Posterior vena cava (tissue), 2 donors: ENCODE measurements at places on chromosomes 11 and 22. TPM values are rescaled to one million over a fixed set of nuclear protein-coding genes. Genes with fewer than 3 reads are reported as not detected.

MTCH2 gene
- total RNA-seq, result 56.3 TPM

HEPHL1 gene
- not detected for total RNA-seq

VWCE gene
- total RNA-seq, result 1.6 TPM

SLC22A12 gene
- total RNA-seq, result not detected

TMEM191B gene
- total RNA-seq, result 0.62 TPM

DCHS1 gene
- 28.9 TPM for total RNA-seq

OR4D5 gene
- not detected for total RNA-seq

MYEOV gene
- total RNA-seq, result 0.46 TPM

UPK3A gene
- total RNA-seq, result not detected

OR51B2 gene
- not detected for total RNA-seq

OR51V1 gene
- not detected for total RNA-seq

PSMA1 gene
- total RNA-seq, result 112 TPM

NLRP6 gene
- total RNA-seq, result 0.38 TPM

- DNase-seq, result peak; percentile 68
These were observed 41.7 kb downstream of the KCNJ4 start for GRCh38 chr22:38413085-38414008.

GRCh38 chr11:115527534-115528125 is 23.4 kb upstream of the CADM1 start:
- DNase-seq, result no peak

DNA sequence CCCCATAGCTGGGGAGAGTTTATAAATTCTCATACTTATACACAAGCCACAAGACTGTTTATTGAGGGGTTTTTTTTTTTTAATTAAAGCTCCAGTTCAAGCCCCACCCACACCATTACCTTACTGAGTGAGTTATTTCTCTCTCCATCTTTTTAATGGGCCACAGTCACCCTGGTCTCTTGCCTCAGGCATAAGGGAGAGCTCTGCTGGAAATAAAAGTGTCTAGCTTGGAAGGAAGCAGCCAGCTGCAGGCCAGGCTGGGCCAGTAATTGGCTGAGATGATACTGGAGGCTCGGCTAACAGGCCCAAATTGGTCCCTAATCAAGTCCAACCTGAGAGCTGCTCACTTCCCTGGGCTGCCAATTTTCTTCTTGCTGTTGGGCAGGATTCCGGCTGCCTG is 174.1 kb downstream of the INSC start:
- DNase-seq, result no peak

- no peak for DNase-seq
These were observed 34.8 kb downstream of the RELT start for GRCh38 chr11:73411031-73411430.

- no peak for DNase-seq
These were observed 198.0 kb upstream of the PDGFD start for GRCh38 chr11:104361975-104362374.

DNA sequence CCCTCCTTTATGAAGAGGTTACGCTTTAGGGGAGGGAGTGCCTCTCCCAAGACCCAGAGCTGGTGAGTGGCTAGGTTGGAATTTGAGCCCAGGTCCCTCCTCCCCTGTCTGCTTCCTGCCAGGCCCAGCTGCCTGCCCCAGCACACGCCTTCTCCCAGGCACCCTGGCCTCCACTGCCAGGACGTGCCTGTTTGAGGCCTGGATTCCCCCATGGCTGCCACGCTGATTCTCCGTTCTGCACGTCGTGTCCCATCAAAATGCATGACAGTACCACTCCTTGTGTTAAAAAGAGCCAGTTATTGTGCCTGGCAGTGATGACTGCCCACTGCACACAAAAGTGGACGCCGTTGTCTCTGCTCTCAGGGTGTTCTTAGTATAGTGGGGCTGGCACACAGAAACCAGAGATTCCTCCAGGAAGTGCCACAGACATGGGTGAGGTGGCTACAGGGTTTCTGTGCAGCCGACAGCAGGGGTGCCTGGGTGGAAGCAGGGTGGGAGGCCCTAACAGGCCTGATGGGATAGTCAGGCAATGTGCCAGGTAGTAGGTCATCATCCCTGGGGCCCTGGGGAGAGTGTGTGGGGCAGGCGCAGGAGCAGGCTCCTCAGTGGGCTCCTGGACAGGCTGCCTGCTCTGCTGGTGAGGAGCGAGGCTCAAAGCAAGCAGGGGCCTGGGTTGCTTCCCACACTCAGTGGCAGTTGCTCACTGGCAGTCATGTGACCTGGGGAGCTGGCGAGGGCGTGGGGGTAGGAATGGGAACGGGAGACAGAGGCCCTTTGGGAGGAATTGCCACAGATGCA is 24.2 kb downstream of the MED15 start:
- no peak for DNase-seq

GRCh38 chr11:123783536-123783935 is 22.6 kb downstream of the OR6M1 start:
- no peak for DNase-seq

GRCh38 chr22:35835998-35836691 is 118.5 kb downstream of the APOL5 start:
- DNase-seq, result no peak

GRCh38 chr22:50253941-50254340 is 2.9 kb upstream of the HDAC10 start:
- DNase-seq, result no peak

- peak; percentile 89 for DNase-seq
These were observed 972 bp upstream of the TSSC4 start for GRCh38 chr11:2399488-2400068.

DNA sequence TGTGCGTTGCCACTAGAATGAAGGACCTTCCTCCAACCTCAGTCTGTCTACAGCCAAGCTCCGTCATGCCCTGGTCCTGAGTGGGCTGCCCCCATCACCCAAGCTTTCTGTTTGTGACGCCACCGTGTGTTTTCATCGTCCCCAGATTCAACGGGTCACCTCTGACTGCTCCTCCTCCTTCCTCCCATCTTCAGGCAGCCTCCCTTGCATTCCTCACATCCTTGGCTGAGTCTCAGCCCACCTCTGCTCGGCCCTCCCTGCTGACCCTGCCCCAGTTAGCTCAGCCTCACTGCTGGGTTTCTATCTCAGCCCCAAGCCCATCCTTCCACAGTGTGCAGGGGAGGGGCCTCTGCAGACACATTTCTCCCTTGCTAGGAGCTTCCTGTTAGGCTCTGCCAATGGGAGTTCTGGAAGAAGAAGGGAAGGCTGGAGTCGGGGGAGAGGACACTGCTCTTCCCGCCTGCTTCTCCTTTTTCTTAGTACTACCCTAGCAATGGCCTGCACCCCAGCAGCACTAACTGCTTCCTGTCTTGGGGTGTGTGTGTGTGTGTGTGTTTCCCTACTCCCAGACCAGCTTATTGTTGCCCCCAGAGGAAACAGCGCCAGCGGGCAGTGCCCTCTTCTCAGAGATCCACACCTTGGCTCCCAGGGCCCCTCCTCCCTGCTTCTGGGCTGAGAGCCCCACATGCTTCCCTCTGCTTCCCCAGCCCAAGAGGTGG is 5.2 kb downstream of the IFT27 start:
- DNase-seq, result no peak

DNA sequence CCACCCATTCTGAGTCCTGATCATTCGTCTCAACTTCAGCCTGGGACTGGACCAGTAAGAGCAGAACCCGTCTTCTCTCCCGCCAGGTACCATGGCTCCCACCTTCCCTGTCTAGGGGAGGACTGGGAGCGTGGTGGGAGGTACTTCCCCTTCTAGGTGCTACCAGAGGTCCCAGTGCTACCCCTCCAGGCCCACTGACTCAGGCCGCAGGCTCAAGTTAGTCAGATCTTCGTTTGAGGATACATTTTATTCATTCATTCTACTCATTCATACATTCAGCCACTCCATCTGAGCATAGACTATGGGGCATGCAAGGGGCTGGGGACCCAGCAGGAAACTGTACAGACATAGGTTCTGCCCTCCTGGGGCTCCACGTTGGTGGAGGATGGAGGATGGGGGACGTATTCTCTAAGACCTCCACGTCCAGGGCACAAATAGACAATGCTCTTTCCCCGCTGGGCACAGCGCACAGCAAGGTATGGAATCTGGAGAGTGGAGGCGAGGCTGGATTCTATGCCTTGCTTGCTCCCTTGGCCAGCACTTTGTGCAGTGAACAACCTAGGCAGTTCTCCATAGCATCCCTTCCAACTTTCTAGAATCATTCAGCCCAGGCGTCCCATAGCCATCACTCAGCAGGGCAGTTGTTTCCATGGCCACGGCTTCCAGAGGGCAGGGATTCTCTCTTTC is 1.0 kb upstream of the RAB3IL1 start:
- DNase-seq, result peak; percentile 69

DNA sequence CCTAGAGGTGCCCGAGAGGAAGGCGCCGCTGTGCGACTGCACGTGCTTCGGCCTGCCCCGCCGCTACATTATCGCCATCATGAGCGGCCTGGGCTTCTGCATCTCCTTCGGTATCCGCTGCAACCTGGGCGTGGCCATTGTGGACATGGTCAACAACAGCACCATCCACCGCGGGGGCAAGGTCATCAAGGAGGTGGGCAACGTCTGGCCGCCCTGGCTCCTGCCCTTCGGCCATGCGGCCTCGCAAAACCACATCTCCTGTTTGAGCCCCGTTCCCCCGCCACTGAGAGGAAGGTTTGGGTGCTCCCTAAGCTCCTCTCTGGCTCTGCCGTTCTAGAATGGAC is 3.4 kb downstream of the SLC17A6 start:
- no peak for DNase-seq

- no peak for DNase-seq
These were observed 7.1 kb downstream of the EWSR1 start for GRCh38 chr22:29275167-29275566.

DNA sequence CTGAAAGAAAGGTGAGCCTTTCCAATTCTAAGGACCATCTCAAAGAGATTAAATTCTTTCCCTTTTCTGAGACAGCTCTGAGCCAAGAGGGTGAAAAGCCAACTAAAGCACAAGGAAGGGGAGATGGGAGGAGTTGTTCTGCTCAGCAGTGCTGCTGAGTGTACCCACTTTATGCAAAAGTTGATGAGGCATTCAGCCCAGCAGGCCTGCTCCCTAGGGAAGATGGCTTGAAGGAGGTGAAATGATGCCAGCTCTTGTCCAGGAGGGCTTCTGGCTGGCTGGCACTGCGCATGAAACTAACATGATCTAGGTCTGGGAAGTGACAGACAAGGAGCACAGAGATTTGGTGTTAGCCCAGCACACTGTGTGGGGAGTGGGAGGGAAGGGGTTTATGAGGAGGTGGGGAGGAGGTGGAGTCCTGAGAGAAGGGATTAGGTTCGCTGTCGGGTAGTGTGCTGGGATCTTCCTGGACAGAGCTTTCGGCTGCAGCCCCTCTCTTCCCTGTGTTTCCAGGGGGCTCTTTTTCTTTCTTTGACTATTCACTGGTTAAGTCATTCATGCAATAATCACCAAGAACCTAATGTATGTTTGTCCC is 225.5 kb upstream of the NARS2 start:
- DNase-seq, result no peak

DNA sequence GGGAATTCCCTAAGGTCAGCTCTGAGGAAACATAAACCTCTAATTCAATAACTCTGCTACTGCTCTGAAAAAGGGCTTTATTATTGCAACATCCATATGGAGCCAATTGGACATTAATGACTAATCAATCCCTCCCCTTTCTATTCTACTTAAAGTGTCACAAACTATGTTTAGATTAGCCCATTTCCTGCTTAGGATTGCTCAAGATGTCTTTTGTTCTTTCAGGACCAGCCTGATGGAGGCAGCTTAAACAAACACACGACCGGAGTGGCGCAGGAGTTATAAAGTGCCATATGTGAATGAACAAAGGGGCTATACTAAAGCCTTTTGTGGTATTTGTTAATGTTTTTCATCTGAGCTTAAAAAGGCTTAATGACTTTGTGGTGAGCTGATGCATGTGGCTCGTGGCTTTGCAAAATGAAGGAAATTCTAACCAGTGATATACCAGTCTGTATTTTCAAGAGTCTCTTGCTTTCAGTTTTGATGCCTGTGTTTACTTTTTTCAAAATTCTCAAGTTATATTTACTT is 354.4 kb downstream of the SOX6 start:
- DNase-seq, result no peak

DNA sequence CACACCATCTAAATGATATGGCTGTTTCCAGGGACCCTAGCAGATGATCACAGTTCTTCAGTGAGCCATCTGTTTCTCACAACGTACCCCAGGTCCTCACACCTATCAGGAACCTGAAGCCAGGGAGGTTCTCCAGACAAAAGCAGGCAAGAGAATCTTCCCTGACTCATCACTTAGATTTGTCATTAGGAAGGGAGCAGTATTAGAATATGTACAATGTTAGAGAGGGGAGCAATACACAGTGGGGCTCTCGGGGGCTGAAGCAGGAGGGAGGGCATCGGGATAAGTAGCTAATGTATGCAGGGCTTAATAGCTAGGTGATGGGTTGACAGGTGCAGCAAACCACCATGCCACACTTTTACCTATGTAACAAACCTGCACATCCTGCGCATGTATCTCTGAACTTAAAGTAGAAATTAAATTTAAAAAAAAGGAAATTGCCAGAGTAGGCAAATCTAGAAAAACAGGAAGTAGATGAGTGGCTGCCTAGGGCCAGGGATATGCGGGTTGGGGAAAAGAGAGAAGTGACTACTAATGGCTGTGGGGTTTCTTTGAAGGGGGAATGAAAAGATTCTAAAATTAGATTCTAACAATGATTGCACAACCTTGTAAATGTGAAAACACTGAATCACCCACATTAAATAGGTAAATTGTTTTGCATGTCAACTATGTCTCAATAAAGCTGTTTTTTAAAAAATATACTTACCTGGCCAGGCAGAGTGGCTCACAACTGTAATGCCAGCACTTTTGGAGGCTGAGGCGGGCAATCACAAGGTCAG is 14.4 kb downstream of the C22orf42 start:
- DNase-seq, result no peak

DNA sequence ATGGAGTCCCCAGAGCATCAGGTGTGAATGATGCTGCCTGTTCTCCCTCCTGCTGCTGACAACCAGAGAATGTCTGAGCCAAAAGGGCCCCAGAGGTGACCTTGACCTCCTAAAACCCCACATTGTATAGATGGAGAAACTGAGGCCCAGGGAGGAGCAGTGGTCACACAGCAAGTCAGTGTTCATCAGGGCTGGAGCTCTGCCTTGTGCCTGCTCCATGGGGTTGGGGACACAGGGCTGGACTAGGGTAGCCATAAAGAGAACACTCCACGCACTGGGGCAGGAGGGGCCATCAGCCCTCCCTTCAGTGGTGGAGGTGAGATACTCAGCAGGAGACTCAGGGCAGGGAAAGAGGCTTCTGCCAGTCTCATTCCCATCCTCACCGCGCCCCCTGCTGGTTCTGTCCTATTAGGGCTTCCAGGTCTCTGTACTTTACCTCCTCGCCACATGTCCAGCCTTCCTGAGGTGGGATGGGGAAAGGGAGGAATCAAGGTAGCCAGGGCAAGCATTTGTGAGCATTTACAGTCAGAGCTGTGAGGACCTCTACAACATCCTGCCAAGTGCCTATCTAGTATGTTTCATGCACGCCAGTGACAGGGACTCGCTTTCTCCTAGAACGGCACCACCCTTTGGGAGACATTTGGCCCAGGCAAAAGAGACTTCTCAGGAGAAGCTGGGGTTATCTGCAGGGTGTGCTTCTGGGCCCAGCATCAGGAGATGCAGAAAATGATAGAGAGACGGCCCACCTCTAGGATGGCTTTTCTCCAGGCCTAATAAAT is 43.2 kb downstream of the NEU3 start:
- peak; percentile 88 for DNase-seq

DNA sequence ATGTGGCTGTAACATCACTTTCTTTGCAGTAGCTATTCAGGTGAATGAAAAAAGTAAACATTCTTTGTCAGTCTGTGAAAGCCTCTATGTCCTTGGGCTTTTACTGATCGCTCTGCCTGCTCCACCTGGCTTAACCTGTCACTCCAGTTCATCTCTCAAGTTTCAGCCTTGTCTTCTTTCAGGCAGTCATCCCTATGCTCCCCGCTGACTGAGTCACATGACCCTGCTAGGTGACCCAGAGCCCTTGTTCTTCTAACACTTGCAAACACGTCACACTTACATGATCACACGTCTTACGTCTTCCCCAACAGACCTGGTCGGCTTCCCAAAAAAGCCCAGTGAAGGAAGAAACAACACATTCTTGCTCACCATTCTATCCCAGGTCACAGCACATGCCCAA is 499.3 kb upstream of the TENM4 start:
- no peak for DNase-seq
